Psoas muscle (tissue), 8 donors: ENCODE measurements at places on chromosomes 12 and 14. TPM values are rescaled to one million over a fixed set of nuclear protein-coding genes. Genes with fewer than 3 reads are reported as not detected.

The WASHC4 gene
- total RNA-seq, result 31.3 TPM

The CSRP2 gene
- total RNA-seq, result 6.9 TPM

DNA sequence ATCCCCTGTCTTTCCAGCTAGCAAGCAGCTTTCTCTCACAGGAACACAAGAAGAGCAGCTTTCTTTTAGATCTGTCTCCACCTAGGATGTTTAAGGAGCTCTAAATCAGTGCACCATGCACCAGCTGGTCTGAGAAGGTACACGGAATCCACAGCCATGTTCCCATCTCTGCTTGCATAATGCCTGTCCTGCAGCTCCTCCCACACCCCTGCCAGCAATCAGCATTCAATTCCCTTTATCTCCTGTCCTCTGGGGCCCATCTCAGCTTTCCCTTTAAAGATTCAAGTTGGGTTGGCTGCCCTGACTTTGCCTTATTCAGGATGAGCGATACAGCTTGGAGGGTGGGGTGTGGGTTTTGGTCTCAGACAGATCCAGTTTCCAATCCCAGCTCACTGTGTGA, 826.3 kb downstream of the BCL11B start:
- H3K27ac ChIP-seq, result no peak overlapping the region
- no peaks in the 10 kb centered on the region for H3K36me3 ChIP-seq
- no peak for DNase-seq
- H3K4me1 ChIP-seq, result no peaks in the 10 kb centered on the region

DNA sequence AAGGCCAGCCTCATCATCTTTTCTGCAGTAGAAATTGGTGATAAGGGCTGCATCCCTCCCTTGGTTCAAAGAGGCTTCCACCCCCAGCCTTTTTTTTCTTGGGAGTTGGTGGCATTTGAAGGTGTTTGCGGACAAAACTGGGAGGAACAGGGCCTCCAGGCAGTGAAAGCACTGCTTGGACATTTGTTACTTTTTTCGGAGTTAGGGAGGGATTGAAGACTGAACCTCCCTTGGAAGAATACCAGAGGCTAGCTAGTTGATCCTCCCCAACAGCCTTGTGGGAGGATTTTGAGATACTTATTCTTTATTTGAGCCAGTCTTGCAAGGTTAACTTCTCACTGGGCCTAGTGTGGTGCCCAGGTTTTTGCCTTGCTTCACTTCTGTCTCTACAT, 3.2 kb downstream of the PABPN1 start:
- H3K27ac ChIP-seq, result no peak overlapping the region
- peaks cover 15% of the 10 kb centered on the region for H3K4me1 ChIP-seq
- H3K4me3 ChIP-seq, result no peak overlapping the region
- H3K36me3 ChIP-seq, result peaks cover 5% of the 10 kb centered on the region
- DNase-seq, result no peak
- no peaks in the 10 kb centered on the region for H3K27me3 ChIP-seq

GRCh38 chr14:100030452-100031153, 34.6 kb upstream of the EVL start:
- no peaks in the 10 kb centered on the region for H3K36me3 ChIP-seq
- peaks cover 2% of the 10 kb centered on the region for H3K27me3 ChIP-seq
- H3K4me3 ChIP-seq, result no peak overlapping the region
- peaks cover 7% of the 10 kb centered on the region for H3K4me1 ChIP-seq
- no peak for DNase-seq

DNA sequence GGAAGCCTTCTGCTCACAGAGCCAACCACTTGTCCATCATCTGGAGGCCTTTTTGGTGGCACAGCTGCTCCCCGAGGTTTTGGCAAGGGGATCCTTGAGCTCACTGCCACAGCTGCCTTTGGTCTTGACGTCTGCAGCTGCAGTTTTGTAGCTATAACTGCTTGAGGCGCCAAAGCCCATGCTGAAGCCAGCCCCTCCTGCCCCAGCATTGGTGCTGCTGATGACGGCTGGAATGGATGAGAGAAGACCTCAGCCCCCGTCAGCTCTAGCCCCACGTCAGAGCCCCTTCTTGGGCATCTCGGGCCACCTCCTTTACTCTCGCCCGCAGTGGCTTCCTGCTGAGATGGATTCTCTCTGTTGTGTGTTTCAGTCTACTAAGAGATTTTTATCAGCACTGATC, 12.3 kb upstream of the KRT74 start:
- no peak for DNase-seq
- no peaks in the 10 kb centered on the region for H3K27me3 ChIP-seq
- no peak overlapping the region for H3K4me3 ChIP-seq
- H3K27ac ChIP-seq, result no peak overlapping the region
- no peaks in the 10 kb centered on the region for H3K4me1 ChIP-seq

DNA sequence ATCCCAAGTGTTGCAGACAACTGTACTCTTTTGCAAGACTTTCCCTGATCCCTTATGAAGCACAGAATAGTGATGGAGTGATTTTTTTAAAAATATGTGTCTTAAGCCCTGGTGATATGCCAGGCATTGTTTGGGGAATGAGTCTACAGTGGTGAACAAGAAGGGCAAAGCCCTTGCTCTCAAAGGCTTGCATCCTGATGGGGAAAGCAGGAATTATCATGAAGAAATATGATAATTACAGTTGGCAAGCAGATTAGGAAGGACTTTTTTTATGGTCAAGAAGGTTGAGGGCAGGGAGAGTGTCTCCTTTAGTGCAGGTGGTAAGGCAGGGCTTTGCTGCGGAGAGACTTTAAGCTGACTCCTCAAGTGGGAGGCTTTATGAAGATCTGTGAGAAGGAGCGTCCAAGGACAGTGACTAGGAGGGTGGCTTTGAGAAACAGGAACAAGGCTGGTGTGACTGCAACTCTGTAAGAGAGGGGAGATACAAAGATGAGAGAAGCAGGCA, 100.2 kb downstream of the SYNE2 start:
- H3K4me3 ChIP-seq, result no peak overlapping the region
- peaks cover 6% of the 10 kb centered on the region for H3K36me3 ChIP-seq
- H3K4me1 ChIP-seq, result no peaks in the 10 kb centered on the region
- no peak overlapping the region for H3K27ac ChIP-seq
- no peak for DNase-seq
- no peaks in the 10 kb centered on the region for H3K27me3 ChIP-seq

GRCh38 chr12:111309584-111309983, 59.3 kb downstream of the PHETA1 start:
- no peaks in the 10 kb centered on the region for H3K4me1 ChIP-seq
- H3K4me3 ChIP-seq, result no peak overlapping the region
- no peak for DNase-seq
- H3K27ac ChIP-seq, result no peak overlapping the region
